ENCODE measurements at places on chromosomes 3 and 15.
A peak's percentile ranks its signal among the peaks of the same experiment; 100 is the strongest.

GRCh38 chr3:42499478-42499871 lies 3.0 kb upstream of the VIPR1 start:
- no peak for DNase-seq

- DNase-seq: no peak
These were observed 103.1 kb downstream of the VGLL3 start for GRCh38 chr3:86887876-86888275.

DNA sequence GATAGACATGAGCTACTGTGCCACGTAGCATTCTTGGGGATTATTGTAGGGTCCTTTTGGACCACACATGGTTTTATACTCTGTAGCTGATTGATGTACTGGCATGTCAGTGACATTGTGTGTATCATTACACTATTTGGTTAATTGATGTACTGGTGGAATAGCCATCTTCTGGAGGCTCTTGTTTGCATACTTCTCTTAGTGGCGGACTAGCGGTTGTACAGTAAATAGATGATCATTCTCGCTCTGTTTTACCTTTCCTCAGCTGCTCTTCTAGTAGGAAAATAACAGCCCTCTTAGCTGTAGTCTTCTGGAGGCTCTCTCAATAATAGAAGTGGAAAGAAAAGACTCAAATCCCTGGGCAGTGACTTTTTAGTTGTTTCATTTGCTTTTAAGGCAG lies 24.8 kb downstream of the IGF1R start:
- DNase-seq: no peak

- DNase-seq: no peak
These were observed 222.3 kb upstream of the CMC1 start for GRCh38 chr3:28018925-28019718.

DNA sequence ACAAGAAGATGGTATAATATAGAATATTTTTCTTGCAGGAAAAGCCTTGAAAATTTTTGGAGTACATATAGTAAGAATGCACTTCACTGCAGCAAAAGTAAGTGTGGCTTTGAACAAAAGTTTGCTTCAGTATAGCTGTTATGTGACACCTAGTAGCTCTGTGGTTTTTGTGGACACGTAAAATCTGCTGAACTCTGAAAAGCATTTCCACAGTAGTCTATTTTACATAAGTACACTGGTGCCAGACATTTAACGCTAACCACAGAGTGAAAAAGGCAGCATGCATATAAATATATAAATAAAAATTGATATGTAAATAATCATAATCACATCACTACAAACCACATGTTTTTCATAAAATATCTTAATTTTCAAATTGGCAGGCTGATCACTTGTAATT lies 39.8 kb downstream of the CGGBP1 start:
- DNase-seq: no peak

GRCh38 chr3:184691397-184692231 lies 20.2 kb downstream of the MAGEF1 start:
- no peak for DNase-seq

- no peak for DNase-seq
These were observed 4.5 kb upstream of the MNS1 start for GRCh38 chr15:56469483-56469882.

DNA sequence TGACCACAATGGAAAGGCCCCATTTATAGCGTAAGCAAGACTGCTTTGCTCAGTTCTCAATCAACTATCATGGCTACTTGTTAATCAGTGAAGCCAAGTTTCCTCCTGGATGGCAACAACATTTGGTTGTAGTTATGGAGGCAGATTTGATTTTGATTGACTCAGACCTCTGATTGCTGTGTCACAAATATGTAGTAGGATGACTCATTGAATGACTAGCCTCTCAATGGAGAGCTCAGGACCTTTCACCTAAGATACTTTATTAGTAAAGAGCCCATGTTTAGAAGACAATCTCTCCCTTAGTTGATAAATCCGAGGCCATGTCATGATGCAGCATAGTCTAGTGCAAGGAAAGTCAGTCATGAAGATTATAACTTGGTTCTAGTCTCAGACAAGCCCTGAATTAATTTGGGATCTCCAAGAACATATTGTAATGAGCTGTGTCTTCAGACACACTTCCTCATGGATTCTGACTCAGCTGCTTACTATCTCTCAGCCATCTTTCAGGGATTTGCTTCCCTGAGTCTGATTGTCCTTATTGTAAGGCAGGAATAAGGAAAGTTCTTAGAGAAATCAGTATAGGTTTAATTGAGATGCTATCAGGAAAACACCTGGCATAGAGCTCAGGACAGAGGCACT lies 397.4 kb upstream of the TMCO5A start:
- DNase-seq: no peak

GRCh38 chr15:49678655-49679054 lies 57.8 kb downstream of the DTWD1 start:
- DNase-seq: no peak

- DNase-seq: no peak
These were observed 196.3 kb downstream of the MEIS2 start for GRCh38 chr15:36903922-36904556.

DNA sequence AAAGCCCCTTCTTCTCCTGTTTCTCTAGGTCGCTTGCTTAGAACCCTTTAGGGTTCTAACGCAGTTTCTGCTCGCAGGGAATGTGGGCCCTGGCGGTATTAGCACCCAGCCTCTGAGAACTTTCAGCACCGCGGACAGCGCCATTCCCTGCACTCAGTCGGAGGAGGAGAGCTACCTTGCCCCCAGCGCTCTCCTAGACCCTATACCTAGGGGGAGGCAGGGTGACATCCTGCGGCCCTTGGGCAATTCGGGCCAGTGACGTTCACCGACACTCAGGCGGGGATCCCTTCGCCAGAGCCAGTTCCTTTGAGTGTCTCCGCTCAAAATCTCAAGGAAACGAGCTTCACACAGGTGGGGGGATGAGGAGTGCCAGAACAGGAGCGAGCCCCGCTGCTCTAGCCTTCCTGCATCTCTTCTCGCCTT lies 1.3 kb downstream of the SLC7A14 start:
- DNase-seq: peak; percentile 77

GRCh38 chr3:8760506-8760905 lies 8.9 kb downstream of the OXTR start:
- DNase-seq: no peak

GRCh38 chr3:143526011-143526545 lies 322.2 kb downstream of the SLC9A9 start:
- DNase-seq: no peak

- DNase-seq: no peak
These were observed 695.2 kb downstream of the TUSC7 start for GRCh38 chr3:117404730-117405129.

DNA sequence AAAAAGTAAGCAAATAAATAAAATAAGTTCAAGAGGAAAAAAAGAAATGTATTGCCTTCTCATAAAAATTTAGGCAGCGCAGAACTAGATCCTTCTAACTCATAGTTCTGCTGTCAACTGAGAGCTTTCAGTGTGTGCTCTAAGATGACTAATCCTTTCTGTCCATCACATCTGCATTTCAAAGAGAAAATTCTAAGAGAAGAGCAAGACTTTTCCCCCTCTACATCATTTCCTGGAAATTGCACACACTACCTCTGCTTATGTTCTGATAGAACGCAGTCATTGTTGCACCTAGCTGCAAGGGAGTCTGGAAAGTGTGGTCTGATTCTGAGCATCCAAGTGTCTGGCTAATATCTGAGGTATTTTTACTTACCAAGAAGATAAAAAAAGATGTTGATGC lies 39.6 kb upstream of the SLCO3A1 start:
- no peak for DNase-seq

DNA sequence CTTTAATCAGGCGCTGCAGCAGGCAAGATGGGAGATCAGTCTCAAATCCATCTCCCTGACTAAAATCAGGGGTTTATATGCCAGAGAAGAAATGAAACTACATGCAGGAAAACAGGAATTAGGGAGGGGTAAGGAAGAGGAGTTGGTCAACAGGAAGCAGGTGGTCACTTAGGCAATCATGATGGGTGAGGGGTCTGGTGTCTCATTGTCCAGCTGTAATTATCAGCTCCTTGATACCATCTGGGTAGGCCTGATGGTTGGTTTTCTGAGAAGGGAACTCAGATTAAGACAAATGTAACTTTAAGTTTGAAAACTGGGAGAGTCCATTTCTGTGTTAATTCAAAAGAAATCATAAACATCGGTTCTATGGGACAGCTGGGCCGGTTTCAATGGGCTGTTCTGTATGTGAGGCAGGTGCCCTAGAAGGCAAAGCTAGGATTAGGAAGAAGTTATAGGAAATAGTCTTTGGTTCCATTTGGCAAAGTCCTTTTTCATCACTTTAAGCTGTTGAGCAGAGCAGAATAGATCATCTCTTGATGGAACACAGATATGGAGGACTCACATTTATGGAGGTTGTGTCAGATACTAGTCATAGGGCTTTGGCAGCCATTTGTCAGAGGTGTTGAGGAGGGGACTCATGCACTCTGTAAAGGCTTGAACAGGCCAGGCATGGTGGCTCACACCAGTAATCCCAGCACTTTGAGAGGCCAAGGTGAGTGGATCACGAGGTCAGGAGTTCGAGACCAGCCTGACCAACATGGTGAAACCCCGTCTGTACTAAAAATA lies 149.4 kb downstream of the VGLL4 start:
- no peak for DNase-seq

- no peak for DNase-seq
These were observed 2.6 kb upstream of the ABHD10 start for GRCh38 chr3:111976254-111976653.

GRCh38 chr15:69669446-69669845 lies 216.8 kb downstream of the RPLP1 start:
- DNase-seq: no peak

DNA sequence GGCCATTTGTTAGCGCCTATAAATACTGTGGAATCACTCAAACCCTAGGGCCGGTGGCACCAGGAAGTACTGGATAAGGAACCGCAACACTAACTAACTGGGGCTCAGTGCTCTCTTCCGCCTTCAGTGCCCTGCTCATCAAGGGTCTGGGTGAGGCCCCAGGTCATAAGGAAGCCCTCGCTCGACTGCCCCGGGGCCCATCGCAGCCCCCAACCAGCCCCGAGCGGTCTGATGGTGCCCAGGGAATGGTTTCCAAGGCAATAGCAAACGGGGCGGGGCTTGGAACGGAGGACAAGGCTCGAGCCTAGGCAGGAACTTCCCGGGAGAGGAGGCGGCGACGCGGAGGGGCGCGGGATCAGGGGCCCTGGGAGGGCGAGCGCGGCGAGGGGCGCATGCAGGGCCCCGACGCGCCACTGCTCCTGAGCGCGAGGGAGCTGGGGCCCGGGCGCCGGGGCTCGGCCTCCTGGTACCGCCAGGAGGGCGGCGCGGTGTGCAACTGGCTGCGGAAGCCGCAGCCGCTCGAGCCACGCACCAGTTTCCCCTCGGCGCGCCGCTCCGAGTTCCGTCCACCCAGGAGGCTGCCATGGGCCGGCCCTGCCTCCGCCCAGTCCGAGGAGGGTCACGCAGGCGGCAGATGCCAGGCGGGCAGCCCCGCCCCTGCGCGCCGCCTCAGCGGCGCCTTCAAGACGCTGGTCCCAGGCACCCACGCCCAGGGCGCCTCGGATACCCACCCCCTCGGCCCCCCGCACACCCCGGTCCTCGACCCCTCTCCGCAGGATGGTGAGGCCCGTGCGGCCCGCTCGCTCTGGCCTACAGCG lies at the start of gene TTLL3:
Gene TTLL3 (plus strand): TSS at position 648 of the 818 bp plus-strand sequence. CDS start 400 bp downstream, outside the sequence.
- peak; percentile 63 for DNase-seq

- no peak for DNase-seq
These were observed 6.5 kb downstream of the MUC4 start for GRCh38 chr3:195805181-195805580.

GRCh38 chr15:75842722-75843677 lies at the start of gene UBE2Q2:
TSS of gene UBE2Q2 (plus strand) at chr15:75843447. CDS start at chr15:75843667, 220 bp downstream.
- DNase-seq: no peak

- DNase-seq: no peak
These were observed 98.3 kb upstream of the CHL1 start for GRCh38 chr3:98259-98654.

DNA sequence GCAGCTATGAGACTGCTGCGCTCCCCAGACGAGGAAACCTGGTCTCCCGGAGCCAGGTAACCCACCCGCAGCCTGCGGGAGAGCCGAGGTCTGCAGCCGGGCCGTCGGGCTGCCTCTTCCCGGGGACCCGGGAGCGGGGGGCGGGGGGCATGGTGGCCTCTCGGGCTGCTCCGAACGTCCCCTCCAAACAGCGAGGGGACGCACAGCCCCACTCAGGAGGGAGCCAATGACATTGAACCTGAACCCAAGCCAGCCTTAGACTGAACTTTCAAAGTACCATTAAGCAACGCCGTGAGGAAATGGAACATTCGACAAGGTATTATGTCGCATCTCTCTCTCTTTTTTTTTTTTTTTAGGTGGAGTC lies 29.8 kb upstream of the ALDH1A3 start:
- no peak for DNase-seq

- no peak for DNase-seq
These were observed 10.1 kb upstream of the LMCD1 start for GRCh38 chr3:8491271-8492144.

- DNase-seq: no peak
These were observed at the start of gene RETNLB for GRCh38 chr3:108757404-108757982. TSS of gene RETNLB (minus strand) at chr3:108757410. CDS start at chr3:108757185, 225 bp downstream.

- no peak for DNase-seq
These were observed 38.6 kb upstream of the TTC14 start for GRCh38 chr3:180563406-180563805.

DNA sequence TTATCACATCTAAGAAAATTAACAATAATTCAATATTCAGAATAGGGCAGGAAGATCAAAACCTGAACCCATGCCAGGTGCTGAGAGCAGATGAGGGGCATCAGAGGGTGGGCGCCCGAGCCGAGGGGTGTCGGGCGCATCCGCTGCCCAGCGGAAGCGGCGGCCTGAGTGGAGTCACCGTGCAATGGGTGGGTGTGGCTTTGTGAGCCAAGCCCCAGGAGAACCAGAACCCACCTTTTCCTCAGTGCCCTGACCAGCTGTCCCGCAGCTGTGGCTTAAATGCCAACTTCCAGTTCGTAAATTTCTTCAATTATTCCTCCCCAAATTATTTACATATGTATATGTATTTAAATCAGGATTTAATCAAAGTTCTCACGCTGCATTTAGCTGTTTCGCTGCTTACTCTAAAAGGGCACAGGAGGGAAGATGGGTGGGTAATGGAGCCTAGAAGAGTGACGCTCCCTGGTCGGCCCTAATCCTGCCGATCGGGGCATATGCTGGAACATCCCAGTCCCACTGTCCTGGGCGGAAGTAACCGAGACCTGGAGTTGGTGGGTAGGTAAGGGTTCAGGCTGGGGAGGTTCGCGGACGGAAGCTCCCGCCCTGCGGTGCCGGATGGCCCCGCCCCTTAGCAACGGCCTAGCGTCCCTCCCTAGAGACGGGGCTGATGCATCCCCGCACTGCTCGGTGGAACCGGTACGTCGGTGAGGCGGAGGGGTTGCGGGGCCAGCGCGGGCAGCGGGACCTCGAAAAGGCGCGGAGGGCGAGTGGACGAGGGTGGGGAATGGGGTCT lies 1.3 kb downstream of the DNAH1 start:
- DNase-seq: no peak

GRCh38 chr3:61929617-61930016 lies 368.2 kb downstream of the PTPRG start:
- no peak for DNase-seq

Data from right renal cortex interstitium (tissue), 3 donors.